ENCODE measurements at places on chromosomes 2 and 18.

DNA sequence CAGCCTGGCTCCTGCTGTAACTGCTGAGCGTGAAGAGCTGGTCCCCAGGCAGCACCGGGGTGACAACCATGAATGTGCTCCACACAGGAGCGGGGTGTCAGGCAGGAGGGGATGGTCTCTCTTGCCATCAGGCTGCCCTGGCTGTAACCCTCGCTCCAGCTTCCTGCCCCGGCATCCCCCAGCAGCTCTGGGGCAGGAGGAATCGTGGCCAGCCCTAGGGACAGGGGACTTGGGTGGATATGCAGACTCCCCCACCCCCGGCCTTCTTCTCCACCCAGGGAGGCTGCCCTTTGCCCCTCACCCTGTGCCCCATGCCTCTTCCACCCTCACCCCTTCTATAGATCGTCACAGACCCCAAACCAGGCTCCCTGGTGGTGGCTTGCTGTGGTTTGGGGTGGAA lies 69.4 kb upstream of the SMAD7 start:
- peak; percentile 34 for DNase-seq

DNA sequence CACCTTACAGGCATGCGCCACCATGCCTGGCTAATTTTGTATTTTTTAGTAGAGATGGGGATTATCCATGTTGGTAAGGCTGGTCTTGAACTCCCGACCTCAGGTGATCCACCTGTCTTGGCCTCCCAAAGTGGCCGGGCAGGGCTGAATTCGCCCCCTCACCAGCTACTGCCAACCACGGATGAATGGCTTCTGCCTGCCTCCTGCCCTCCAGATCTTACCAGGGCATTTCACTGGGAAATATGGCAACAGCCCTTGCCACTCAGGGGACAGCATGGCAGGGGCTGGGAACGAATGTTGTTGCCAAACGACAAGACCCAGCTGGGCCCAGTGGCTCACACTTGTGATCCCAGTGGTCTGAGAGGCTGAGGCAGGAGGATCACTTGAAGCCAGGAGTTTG lies 1.8 kb upstream of the ALPP start:
- no peak for DNase-seq

DNA sequence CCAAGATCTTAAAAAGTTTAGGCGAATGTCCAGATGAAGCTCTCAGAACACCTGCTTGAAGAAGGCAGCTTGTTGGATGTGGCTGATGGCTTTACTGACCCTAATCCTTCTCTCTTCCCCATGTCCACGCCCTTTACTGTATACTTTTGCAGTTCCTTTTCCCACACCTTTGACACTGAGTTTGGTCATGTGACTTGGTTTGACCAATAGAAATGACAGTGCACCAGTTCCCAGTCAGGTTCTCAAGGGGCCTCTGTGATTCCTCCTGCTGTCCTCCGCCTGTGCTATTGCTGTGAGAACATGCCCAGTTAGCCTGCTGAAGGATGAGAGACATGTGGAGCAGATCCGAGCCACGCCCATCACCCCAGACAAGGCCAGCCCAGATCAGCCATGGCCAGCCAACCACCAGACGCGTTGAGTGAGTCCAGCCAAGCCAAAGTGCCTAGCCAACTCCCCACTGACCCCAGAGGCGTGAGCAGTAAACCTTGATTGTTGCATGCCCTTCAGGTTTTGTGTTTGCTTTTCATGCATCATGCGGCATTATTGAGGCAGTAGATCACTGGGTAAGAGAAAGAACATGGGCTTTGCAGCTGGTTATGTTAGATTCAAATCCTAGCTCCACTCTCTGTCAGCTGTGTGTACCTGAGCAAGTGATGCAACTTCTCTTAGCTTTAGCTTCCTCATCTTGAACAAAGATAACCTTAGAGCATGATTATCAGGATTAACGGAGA lies 258.0 kb upstream of the SIX2 start:
- DNase-seq = peak; percentile 36

DNA sequence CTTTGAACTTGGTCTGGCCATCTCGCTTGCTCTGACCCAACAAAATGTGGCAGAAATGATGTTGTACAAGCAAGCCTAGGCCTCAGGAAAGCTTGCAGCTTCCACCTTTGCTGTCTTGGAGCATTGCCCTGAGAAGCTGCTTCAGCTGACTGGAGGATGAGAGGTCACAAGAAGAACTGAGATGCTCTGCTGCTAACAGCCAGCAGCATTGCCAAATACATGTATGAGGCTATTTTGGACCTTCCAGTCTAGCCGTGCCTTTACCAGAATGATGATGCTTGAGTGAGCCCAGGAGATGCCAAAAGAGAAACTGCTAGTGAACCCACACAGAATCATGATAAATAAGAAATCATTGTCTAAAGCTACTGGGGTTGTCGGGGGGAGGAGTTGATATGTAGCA lies 13.2 kb upstream of the ITGAV start:
- DNase-seq = no peak

- DNase-seq = no peak
Measured at GRCh38 chr2:189022053-189022481, 47.9 kb downstream of the COL3A1 start.

GRCh38 chr2:35080231-35080910 lies 1275.2 kb upstream of the CRIM1 start:
- DNase-seq = no peak

DNA sequence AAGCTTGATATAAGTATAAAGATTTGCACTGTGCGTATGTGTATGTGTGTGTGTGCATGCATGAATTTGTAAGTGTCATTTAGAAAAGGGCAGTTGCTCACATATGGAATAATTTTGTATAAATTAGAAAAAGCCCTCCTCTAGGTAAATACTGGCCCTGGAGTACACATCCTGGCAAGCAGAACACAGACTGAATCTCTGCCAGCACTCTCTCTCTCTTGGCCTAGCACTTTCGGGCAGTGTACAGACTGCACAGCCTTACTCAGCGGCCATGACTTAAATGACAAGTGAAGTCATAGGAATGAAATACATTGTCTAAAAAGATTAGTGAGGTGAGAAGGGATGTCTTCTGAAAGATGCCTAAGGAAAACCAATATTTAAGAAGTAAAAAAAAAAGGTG lies 214.1 kb downstream of the RDH14 start:
- no peak for DNase-seq

GRCh38 chr2:145593991-145594614 lies 1074.2 kb upstream of the ZEB2 start:
- no peak for DNase-seq

DNA sequence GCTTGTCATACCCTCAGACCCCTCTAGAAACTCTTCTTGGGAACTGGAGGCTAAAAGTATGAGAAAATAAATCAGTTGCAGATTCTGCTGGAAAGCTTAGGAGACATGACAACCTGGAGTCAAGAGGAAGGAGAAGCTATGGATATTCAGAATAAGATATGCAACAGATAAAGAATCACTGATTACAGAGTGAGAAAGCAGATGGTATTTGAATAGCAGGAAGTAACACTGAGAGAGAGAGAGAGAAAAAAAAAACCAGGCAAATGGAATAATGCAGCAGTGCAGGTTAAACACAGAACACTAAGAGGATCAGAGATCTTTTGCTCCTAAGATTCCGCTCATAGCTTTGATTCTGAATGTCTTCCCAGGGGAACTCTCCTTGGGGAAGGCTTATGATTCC lies 1284.1 kb upstream of the NXPH2 start:
- DNase-seq = no peak

GRCh38 chr2:43178602-43179542 lies 47.5 kb downstream of the ZFP36L2 start:
- peak; percentile 69 for DNase-seq

DNA sequence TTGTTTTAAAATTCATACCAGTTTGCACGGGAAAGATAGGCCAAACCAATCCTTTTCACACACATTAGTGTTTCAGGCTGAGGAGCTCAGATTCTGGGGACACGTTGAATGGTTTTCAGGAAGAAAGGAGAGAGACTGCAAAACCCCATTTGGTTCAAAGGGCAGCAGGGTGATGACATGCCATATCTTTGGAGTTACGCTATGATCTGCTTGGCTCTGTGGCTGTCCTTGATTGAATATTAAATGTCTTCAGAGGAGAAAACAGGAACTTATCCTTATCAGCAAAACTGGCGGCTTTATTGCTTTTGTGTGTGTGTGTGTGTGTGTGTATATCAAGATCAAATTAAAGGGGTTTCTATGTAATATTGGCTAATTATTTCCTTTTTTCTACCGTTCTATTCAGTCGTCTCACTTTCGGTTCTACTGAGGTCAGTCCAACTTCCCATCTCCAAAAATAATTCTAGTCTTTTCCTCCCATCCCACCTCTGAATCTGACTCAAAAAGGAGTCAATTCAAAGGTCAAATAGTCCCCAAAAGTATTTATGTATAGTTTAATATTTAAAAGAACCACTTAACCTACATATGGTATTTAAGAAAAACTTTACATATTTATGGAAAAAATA lies 292.9 kb upstream of the CCDC68 start:
- no peak for DNase-seq

DNA sequence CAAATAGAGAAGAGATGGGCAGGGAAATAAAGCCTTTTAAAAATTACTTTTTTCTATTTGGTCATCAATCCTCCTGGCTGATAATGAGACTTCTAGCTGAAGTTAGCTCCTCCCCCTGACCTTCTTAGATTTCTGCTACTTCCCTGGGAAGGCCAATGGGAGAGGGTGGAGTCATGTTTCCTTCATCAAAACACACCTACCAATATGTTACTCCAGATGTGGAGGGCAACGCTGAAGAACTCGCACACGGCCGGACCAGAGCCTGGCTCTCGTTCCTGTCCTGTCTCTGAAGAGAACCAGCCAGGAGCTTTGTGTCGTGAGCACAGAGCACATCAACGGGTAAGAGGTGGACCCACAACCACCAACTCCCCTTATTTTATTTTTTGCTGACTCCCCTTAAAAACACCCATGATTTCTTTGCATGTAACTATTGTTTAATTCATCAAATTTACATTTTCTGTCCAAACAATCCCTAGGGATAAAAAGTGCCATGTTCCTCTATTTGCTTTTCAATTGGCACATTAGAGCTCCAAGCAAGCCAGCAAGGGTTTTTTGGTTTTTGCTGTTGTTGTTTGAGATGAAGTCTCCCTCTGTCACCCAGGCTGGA lies 94.9 kb downstream of the ADD2 start:
- DNase-seq = no peak

DNA sequence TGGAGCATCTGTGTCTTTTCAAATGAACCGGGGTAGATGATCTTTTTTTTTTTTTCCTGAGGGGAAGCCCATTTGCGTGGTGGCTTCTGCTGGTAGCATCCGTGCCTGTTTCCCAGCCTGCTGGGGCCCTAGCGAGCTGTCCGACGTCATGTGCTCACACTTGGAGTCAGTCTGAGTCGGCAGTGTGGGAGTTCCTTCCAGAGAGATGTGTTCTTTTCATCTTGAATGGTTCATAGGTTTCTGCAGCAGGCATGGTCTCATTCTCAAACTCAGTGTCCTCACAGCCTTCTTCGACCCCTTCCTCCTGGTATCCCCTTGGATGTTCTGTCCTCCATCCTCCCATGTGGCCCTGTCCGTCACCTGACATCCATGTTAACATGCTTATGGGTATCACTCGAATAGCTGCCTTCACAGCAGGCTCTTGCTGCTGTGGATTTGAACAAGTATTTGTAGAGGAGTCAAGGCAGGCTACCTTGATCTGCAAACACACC lies 51.0 kb downstream of the LDLRAD4 start:
- peak; percentile 45 for DNase-seq
